LHCN-M2 (cell line): ENCODE measurements at places on chromosomes 1 and 21. TPM values are rescaled to one million over a fixed set of nuclear protein-coding genes. Genes with fewer than 3 reads are reported as not detected.

Gene CAPN9
- not detected in 2 replicates for total RNA-seq

- DNase-seq = no peak
These were observed 32.4 kb downstream of the SLC19A1 start for GRCh38 chr21:45509566-45510465.

DNA sequence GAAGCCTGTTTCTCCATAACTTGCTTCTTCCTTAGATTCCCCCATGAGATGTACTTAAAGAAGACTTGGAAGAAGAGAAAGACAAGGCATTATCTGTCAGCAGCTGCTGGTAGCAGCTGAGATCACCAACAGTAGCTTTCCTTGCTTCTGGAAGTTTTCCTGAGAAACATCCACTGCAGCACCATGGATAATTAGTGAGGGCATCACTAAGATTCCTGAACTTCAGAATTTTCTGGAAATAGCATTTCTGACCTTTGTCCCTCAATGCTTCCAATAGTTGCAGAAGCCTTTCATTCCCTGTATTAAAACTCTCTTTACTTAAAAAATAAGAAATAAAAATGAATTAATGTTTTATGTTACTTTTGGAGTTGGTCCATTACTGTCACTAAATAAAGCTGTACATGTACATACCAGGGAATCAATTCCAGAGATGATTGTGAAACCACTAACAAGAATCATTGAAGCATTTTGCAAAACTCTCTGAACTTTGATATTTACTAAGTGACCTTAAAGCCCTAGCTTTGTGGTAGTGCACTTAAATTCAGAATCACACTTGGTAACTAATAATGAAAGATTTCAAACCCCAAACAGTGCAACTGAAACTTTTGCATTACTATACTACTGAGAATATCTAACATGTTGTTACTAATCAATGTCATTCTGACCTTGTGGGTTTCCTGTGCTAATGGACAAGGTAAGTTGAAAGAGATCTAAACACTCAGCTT lies at the start of gene CFHR4:
TSS of gene CFHR4 (plus strand) at position 538 of the 725 bp plus-strand sequence. CDS start at position 637, 99 bp downstream.
- no peak for DNase-seq

DNA sequence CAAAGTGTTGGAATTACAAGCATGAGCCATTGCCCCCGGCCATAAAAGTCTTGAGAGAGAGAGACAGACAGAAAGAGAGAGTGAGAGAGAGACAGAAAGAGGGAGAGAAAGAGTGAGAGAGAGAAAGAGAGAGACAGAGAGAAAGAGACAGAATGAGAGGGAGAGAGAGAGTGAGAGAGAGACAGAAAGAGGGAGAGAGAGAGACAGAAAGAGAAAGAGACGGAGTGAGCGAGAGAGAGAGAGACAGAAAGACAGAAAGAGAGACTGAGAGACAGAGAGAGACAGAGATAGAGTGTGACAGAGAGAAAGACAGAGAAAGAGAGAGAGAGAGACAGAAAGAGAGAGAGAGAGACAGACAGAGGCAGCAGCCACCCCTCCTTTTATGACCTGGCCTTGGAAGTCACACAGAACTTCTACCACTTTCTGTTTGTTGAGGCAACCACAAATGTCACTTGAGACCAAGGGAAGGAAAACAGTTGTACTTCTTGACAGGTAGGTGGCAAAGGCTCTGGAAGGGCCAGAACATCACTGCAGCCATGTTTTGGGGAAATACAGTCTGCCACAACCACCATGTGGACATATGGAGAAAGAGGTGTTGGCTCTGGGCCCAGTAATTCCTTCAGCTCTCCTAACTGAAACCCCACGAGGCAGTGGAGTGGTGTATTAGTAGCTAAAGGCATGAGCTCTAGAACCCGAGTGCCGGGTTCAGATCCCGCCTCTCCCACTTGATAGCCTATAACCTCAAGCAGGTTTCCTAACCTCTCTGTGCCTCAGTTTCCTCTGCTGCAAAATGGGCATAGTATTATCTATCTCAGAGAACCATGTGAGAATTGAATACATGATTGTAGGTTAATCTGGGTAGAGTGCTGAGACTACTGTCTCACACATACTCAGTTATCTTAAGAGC lies 50.6 kb downstream of the TNFRSF8 start:
- peak; percentile 44 for DNase-seq

DNA sequence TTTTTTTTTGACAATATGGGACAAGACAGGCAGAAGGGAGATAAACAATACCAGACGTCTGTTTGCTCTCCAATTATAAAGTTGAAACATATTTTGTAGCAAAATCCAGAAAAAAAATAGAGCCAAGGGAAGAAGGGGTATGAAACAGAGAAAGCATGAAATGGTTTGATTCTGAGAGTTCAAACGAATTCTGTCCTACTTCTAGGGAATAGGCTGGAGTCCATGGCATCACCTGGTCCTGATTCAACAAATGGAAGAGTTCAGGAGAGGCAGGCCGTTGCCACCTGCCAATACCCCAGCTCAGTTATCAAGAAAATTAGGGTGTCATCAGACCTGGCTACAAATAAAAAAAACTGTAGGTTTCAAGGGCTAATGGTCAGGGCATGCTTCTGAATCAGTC lies 71.8 kb downstream of the CLSTN1 start:
- no peak for DNase-seq

DNA sequence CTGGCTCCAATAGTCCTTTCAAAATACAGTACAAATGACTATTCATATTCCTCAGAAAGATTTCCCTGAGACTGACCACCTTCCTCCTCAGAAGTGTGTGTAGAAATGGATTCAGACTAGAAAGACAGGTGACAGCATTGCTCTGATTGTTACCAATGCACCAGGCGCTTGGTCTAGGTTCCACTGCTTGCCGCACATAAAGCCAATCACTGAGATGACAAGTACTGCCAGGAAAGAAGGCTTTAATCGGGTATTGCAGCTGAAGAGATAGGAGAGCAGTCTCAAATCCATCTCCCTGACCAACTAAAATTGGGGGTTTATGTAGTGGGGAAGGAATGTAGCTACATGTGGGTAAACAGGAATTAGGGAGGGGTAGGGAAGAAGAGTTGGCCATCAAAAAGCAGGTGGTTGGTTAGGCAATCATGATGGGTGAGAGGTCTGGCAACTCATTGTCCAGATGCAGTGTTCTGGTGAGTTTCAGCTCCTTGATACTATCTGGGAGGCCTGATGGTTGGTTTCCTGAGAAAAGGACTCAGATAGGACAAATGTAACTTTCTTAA lies 98.0 kb downstream of the KCNH1 start:
- peak; percentile 52 for DNase-seq
